ENCODE measurements at places on chromosomes 11 and 22. TPM values are rescaled to one million over a fixed set of nuclear protein-coding genes. Genes with fewer than 3 reads are reported as not detected.

UVRAG gene
- 86.8 TPM for total RNA-seq

SDHAF2 gene
- total RNA-seq: 51.0 TPM

SLC25A45 gene
- total RNA-seq: 12.3 TPM

KRTAP5-2 gene
- not detected for total RNA-seq

ARHGAP1 gene
- 58.0 TPM for total RNA-seq

SLC37A4 gene
- total RNA-seq: 12.1 TPM

MRGPRX4 gene
- not detected for total RNA-seq

TRIM66 gene
- total RNA-seq: 12.4 TPM

MPEG1 gene
- total RNA-seq: 145 TPM

ADM2 gene
- 5.1 TPM for total RNA-seq

FGF19 gene
- not detected for total RNA-seq

IFT27 gene
- 26.2 TPM for total RNA-seq

ARAP1 gene
- 113 TPM for total RNA-seq

IFITM2 gene
- total RNA-seq: 125 TPM

PKP3 gene
- 0.18 TPM for total RNA-seq

B4GALNT4 gene
- not detected for total RNA-seq

DKK3 gene
- total RNA-seq: not detected

PAMR1 gene
- total RNA-seq: not detected

BATF2 gene
- total RNA-seq: 0.24 TPM

CECR2 gene
- 1.6 TPM for total RNA-seq

MS4A3 gene
- total RNA-seq: not detected

APOA5 gene
- total RNA-seq: not detected

TYR gene
- not detected for total RNA-seq

UCP3 gene
- total RNA-seq: 5.7 TPM

C11orf52 gene
- total RNA-seq: not detected

PDE2A gene
- 1.4 TPM for total RNA-seq

TIMP3 gene
- total RNA-seq: not detected

TRIM48 gene
- not detected for total RNA-seq

LRRC74B gene
- not detected for total RNA-seq

SCGB2A2 gene
- not detected for total RNA-seq

OR52A1 gene
- not detected for total RNA-seq

ZNRF3 gene
- 0.69 TPM for total RNA-seq

ART5 gene
- total RNA-seq: not detected

NPAS4 gene
- not detected for total RNA-seq

SDF2L1 gene
- total RNA-seq: 43.3 TPM

MFRP gene
- not detected for total RNA-seq

CCDC188 gene
- not detected for total RNA-seq

SHANK3 gene
- total RNA-seq: not detected

TRIM77 gene
- total RNA-seq: not detected

APOA1 gene
- not detected for total RNA-seq

TRIM6 gene
- total RNA-seq: 0.44 TPM

NXPE4 gene
- not detected for total RNA-seq

Data from activated B cell treated with CpG ODN at 0.5 μM for 24 hours (primary cell).